CD4-positive, alpha-beta T cell treated with Interleukin-6 for 4 hours (primary cell): ENCODE measurements at places on chromosomes 16 and 17.

DNA sequence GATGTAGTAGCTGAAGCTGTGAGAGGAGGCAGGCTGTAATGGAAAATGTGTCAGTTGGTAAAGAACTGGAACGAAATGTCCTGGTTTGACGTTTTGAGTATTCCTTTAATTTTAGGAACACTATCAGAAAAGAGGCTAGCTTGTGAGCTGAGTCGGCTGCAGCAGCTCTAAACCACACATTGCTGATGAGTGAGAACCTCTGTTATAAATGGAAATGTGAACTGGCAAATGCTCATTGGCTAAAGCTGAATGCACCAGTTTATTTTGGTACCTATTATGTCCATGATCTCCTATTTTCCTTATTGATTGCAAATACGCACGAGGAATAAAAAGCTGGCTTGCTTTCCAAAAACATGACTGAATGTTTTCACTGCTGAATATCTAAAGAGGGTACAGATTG is 11.0 kb upstream of the WIPI1 start:
- DNase-seq = no peak

GRCh38 chr16:29815032-29815721 is 775 bp upstream of the PAGR1 start:
- DNase-seq = peak; percentile 70

DNA sequence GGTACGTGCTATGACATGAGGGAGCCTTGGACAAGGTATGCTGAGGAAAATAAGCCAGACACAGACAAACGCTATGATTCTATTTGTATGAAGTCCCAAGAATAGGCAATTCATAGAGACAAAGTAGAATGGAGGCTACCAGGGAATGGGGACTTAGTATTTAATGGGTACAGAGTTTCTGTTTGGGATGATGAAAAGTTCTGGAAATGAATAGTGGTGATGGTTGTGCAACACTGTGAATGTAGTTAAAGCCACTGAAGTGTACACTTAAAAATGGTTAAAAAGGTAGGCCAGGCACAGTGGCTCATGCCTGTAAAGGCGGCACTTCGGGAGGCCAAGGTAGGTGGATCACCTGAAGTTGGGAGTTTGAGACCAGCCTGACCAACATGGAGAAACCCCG is 3.3 kb downstream of the PRPSAP1 start:
- no peak for DNase-seq

GRCh38 chr17:28810437-28810836 is 32.2 kb downstream of the FAM222B start:
- no peak for DNase-seq

DNA sequence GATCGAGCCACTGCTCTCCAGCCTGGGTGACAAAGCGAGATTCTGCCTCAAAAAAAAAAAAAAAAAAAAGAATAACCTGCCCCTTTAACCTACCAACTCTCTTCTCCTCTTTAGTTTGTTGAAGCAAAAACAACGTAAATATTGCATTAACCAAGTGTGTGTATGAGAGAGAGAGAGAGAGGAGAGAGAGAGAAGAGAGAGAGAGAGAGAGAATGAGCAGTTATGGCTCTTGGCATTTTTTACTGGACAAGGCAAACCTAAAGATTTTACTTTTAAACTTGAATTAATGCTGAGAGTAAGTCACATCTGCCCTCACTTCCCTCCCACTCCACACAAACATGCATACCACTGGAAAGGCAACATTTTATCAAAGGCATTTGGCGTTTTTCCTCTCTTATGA is 3.0 kb upstream of the SLFN5 start:
- DNase-seq = no peak

DNA sequence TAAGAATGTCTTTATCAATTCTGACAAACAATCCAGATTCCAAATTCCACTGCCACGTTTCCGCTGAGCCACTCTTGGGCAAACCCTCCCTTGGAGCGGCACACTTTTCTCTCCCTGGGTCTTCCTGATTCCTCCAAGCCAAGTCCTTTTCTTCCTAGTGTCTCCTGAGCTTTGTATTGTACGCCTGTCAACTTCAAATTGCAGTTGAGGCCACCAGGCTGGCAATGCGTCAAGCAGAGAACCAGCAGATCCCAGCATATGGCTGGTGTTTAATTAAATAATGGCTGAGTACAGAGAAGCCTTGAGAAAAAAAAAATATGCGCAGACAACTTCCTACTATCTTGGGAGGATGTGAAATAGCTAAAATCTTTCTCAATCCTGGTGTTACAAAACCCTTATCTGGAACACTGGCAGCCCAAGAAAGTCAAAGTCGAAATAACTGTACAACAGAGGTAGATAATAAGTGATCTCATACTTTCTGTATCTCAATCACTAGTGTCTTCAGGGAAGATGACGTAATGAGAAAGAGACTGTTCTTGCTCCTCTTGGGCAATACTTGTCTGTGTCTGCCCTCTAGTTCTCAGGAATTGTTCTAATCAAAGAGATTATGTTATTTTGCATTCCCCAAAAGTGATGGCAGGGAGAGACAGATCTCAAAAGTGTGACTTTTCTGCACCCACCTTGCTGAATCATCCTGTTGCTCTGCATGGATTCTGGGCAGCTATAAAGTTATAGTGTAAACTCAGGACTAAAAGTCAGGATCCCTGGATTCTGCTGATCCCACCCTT is 15.0 kb downstream of the SMIM36 start:
- no peak for DNase-seq

- peak; percentile 45 for DNase-seq
Observed at GRCh38 chr17:63450551-63450950, 4.4 kb upstream of the CYB561 start.

GRCh38 chr16:66369055-66369592 is 2.6 kb downstream of the CDH5 start:
- DNase-seq = no peak

- peak; percentile 90 for DNase-seq
Observed at GRCh38 chr17:67441052-67441895, 64.2 kb downstream of the PITPNC1 start.

- no peak for DNase-seq
Observed at GRCh38 chr16:65991149-65991701, 375.3 kb upstream of the CDH5 start.

GRCh38 chr16:48223490-48223889 is 20.6 kb upstream of the LONP2 start:
- no peak for DNase-seq

DNA sequence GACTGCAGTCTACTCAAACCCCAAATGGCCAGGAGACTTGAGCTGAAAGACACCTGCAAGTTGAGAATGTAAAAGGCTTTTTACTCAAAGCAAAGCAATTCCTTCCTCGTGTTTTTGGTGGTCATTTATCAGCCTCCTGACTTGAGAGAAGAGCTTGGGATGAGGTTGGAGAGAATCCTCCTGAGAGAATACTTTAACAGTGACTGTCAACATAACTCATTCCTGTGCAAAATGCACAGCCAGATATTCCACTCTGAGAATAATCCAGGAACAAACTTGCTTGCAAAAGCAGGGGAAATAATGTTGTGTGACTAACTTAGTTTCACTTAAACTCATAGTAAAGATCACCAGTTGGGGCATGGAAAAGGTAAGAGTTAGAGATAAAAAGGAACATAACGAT is 53.4 kb downstream of the SNTB2 start:
- no peak for DNase-seq

- no peak for DNase-seq
Observed at GRCh38 chr16:4247460-4247784, 5.5 kb upstream of the SRL start.

- no peak for DNase-seq
Observed at GRCh38 chr17:62827746-62828485, 19.8 kb upstream of the MARCHF10 start.

DNA sequence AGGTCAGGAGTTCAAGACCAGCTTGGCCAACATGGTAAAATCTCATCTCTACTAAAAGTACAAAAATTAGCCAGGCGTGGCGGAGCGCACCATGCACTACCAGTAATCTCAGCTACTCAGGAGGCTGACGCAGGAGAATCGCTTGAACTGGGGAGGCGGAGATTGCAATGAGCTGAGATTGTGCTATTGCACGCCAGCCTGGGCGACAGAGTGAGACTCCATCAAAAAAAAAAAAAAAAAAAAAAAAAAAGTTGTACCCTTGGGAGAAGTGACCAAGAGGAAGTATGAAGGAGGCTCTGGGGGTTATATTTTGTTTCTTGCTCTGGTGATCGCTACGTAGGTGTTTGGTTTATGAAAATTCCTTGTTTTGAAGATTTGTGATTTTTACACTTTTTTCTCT is 66.3 kb downstream of the LITAF start:
- DNase-seq = no peak

DNA sequence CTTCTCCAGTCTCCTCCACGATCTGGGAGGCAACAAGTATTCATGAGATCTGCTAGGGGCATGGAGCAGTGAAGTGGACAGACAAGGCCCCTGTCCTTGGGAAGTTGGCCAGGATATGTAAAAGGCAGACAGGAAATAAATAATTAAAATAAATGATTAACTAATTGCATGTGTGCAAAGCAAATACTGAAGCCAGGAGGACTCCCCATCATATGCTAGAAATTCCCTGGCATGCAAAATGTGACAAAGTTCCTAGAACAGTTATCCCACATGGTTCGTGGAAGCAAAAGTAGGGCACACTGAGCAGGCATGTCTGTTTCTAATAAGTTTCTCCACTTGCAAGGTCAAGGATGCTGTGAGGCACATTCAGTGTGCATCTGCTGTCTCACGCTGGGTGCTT is 86.8 kb downstream of the CDYL2 start:
- no peak for DNase-seq

DNA sequence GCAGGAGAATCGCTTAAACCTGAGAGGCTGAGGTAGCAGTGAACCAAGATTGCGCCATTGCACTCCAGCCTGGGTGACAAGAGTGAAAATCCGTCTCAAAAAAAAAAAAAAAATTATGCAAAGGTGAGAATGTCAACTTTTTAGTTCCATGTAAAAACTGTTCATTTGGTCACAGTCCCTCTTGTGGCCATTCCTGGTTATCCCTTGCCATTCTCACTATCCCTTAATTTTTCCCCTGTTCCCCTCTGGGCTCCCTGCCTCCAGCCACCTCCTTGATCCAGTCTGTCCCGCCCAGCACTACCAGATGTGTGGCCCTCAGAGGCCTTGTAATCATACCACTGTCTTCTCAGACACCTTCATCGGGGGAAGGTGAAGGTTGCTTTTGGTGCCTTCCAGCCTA is 23.4 kb downstream of the DCAF7 start:
- DNase-seq = no peak

GRCh38 chr17:72457712-72458111 is 336.9 kb downstream of the SOX9 start:
- no peak for DNase-seq

- peak; percentile 95 for DNase-seq
Observed at GRCh38 chr17:7573324-7574080, 5.9 kb upstream of the CD68 start.

GRCh38 chr17:12712941-12713340 is 47.3 kb downstream of the MYOCD start:
- DNase-seq = no peak

GRCh38 chr17:32992321-32993033 is 830 bp downstream of the SPACA3 start:
- no peak for DNase-seq

DNA sequence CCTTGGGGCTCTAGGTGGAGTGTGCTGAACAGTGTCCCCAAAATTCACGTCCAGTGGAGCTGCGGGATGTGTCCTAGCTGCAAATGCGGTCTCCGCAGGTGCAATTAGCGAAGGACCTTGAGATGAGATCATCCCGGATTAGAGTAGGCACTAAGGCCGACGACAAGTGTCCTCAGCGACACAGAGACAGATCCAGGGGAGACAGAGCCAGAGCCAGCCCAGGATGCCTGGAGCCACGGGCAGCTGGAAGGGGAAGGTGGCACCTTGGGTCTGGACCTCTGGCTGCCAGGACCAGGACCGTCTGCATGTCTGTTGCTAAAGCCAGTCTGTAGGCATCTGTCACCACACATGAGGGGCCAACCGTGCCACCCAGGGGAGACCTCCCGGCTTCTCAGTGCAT is 24.5 kb downstream of the SLC7A5 start:
- DNase-seq = no peak

DNA sequence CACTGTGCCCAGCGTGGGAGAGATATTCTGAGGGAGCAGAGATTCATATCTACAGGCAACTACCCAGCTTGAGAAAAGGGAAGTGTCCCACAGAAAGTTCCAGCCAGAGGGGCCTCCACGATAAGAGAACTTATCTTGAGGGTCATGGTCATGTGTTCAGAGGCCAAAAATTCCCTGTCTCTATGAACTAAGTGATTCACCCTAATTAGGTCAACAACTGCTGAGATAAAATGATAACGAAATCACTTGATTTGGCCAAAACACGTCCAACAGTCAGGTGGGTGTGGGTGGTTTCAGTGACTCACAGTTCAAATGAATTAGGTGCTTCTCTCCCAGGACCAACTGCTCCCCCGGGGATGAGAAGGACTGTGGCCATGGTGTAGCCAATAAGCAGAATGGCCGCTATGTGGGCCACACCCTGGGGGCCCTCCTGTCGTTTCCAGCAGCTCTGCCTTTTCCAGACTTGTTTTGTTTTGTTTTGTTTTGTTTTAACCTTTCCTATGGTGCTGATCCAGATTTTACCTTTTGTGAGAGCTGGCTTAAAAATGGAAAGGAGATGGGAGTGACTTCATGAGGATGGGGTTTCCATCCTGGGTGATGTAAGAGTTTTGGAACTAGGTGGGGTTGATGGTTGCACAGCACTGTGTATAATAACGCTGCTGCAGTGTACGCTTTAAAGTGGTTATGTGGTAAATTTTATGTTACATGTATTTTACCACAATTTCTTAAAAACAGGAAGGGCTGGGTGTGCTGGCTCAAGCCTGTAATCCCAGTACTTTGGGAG is 8.7 kb downstream of the DNAI2 start:
- peak; percentile 55 for DNase-seq

- no peak for DNase-seq
Observed at GRCh38 chr16:71631776-71632175, 5.8 kb downstream of the MARVELD3 start.

DNA sequence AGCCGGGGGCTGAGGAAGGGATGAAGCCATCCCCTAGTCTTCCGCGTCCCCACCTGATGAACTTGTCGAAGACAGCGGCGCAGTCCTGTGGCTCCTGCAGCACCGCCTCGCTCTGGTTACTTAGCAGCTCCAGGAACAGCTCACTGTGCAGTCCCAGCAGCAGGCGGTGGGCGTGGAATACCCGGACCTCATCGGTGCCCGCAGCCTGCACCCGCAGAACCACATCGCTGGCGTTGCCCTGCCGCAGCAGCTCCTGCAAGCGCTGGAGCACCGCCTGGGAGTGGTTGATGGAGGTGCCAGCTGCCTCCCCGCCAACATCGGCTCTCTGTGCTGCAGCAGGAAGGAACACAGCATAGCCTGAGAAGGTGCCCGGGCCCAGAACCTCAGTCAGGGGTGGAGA is 1.8 kb downstream of the BTBD17 start:
- DNase-seq = no peak

DNA sequence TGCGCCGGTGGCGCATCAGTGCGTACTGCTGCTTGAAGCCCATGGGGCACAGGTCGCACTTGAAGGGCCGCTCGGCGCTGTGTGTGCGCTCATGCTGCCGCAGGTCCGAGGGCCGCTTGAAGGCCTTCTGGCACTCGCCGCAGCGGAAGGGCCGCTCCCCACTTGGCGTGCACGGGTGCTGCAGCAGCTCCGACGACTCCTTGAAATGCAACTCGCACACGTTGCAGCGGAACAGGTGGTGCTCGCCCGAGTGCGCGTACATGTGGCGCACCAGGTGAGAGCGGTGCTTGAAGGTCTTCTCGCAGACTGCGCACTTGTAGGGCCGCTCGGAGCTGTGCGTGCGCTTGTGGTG is 3.3 kb downstream of the ZNF319 start:
- no peak for DNase-seq

- DNase-seq = no peak
Observed at GRCh38 chr16:49889725-49890397, 33.9 kb upstream of the ZNF423 start.

- DNase-seq = peak; percentile 43
Observed at GRCh38 chr17:7004398-7005253, 7.8 kb upstream of the RNASEK start.

GRCh38 chr17:65987988-65988387 is 203.9 kb downstream of the CEP112 start:
- DNase-seq = no peak
